Hepatocyte (in vitro differentiated cells): ENCODE measurements at places on chromosomes 7 and 10. TPM values are rescaled to one million over a fixed set of nuclear protein-coding genes. Genes with fewer than 3 reads are reported as not detected.

- H3K4me3 ChIP-seq: no peak overlapping the region
- H3K27me3 ChIP-seq: no peaks in the 10 kb centered on the region
- no peak for DNase-seq
- H3K36me3 ChIP-seq: no peaks in the 10 kb centered on the region
Measured at GRCh38 chr7:50543776-50544442, 21.3 kb downstream of the DDC start.

Gene CPEB3
- 4.1 and 4.9 TPM in 2 replicates for total RNA-seq

GRCh38 chr7:32164341-32164996 lies 94.3 kb upstream of the PDE1C start:
- no peaks in the 10 kb centered on the region for H3K4me1 ChIP-seq
- peak; percentile 63 for DNase-seq
- H3K27ac ChIP-seq: no peak overlapping the region
- H3K27me3 ChIP-seq: no peaks in the 10 kb centered on the region
- no peak overlapping the region for H3K4me3 ChIP-seq

- DNase-seq: no peak
- peak overlapping the region; percentile 95 for H3K27ac ChIP-seq
- H3K27me3 ChIP-seq: no peaks in the 10 kb centered on the region
- peaks cover 56% of the 10 kb centered on the region for H3K4me1 ChIP-seq
- H3K36me3 ChIP-seq: no peaks in the 10 kb centered on the region
Measured at GRCh38 chr7:371779-372545, 82.0 kb downstream of the FOXL3 start.

Gene CASD1
- total RNA-seq: 43.3 and 51.1 TPM in 2 replicates

DNA sequence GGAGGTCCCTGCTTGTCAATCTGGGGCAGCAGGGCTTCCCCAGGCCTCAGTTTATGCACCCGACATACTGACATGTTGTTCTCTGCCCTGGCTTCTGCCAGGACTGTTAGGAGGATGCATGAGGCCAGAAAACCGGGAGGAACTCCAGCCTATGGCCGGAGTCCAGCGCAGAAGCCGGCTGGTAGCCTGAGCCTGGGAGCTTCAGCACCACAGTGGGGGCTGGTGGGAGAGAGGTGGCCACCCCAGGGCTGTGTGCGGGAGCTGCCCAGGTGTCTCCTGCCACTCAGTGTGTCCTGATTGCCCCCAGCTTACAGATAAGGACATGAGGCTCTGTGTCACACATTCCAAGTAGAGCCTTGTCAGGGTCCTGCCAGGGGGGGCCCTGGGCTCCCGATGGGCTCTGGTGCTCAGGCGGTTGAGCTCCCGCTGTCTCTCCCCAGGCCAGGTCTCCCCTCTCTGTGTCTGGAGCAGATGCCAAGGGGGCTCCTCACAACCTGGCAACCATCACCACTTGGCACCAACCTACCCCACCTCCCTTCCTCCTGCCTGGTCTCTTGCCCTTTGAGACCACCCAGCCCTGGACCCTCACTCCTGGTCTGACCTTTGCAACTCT lies 32.3 kb downstream of the PPIF start:
- H3K27me3 ChIP-seq: no peaks in the 10 kb centered on the region
- peak overlapping the region; percentile 89 for H3K27ac ChIP-seq
- H3K36me3 ChIP-seq: no peaks in the 10 kb centered on the region
- DNase-seq: no peak
- peaks cover 33% of the 10 kb centered on the region for H3K4me1 ChIP-seq
